CMK (cell line): ENCODE measurements at places on chromosomes 7 and 10.

- DNase-seq = no peak
Observed at GRCh38 chr7:103793614-103794013, 195.8 kb downstream of the RELN start.

- no peak for DNase-seq
Observed at GRCh38 chr10:84552478-84552877, 224.1 kb downstream of the CCSER2 start.

DNA sequence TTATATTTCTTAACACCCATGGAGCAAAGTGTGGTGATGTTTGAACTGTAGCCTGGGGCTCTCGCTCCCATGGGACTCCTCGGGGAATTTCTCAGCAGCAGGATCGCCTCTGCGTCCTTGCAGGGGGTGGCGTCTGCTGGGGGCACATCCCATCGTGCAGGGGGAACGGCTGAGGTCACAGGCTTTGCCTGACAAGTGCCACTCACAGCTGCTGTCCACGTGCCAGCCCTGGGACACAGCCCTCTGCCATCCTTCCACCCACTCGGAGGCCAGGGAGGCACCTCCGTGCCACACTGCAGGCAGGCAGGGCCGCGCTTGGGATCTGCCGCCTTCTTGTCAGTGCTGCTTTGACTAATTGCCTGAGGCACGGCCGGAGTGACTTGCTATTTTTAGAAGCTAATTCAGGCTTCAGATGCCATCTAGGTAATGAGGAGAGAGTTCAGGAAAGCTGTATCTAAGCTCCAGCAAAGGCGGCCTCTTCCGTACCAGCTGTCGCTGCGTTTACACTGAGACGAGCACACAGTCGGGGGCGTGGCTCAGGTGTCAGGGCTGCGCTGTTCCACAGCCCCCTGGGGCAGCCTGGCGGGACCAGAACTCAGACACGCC, 45.7 kb downstream of the PITRM1 start:
- no peak for DNase-seq

- DNase-seq = no peak
Observed at GRCh38 chr7:22589641-22590201, 89.7 kb upstream of the STEAP1B start.

- DNase-seq = no peak
Observed at GRCh38 chr7:76351372-76351771, 7.4 kb downstream of the YWHAG start.
